ENCODE measurements at places on chromosomes 1 and 21.

DNA sequence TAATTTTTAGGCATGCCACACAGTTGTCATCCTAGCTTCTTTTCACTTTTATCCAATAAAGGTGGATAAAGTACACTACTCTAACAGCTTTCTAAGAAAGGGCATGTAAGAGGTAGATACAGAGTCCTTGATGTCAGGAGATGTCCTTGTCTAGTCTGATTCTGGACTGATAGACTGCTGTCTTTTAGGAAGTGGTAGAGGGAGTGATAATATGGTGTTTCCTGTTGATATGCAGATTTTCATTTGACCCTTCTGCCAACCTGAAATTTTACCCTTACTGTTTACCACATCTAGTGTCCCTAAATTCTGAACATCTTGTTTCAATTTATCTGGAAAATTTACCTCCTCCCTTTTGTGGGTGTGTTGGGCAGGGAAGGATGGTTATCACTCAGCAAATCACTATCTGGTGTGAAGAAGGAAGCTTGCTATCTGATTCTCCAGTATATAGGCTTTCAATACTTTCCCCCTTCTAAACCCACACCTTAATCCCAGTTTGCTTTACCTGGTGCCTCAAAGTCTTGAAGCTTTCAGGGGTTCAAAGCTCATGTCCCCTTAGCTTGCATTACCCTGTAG is 354.9 kb upstream of the SNX7 start:
- DNase-seq = no peak

DNA sequence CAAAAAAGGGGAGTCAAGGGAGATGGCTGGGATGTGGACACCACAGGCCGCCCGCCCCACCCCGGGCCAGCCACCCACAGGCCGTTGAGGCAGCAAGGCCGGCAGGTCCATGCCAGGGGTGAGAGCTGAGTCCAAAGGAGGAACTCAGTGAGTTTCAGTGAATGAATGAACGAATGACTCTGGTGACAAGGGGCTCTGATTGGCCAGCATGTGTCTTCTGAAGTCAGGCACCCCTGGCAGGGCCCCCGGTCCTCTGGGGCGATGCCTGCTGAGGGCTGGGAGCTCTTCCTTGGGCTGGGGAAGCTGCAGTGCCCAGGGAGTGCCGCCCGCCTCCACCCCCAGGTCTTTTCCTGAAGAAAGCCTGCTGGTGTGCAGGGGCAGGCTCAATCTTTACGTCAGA is 236.1 kb upstream of the VAMP3 start:
- no peak for DNase-seq

GRCh38 chr1:74690909-74691308 is 17.3 kb upstream of the ERICH3 start:
- DNase-seq = no peak

DNA sequence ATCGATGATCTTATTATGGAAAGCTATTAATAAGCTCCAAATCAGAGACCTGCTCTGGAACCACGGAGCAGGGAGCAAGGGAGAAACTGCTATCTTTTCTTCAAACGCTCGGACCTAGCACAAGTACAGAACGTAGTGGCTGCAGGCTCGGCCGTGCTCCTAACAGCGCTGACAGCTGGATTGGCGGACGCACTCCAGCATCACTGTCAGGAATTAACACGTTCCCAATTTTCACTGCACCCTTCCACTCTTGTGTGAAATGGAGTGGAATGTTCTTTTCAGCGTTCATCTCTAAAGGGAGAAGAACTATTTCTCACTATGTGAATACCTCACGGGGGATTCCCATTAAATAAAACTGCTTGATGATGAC is 106.9 kb downstream of the ZNF281 start:
- DNase-seq = peak; percentile 24

DNA sequence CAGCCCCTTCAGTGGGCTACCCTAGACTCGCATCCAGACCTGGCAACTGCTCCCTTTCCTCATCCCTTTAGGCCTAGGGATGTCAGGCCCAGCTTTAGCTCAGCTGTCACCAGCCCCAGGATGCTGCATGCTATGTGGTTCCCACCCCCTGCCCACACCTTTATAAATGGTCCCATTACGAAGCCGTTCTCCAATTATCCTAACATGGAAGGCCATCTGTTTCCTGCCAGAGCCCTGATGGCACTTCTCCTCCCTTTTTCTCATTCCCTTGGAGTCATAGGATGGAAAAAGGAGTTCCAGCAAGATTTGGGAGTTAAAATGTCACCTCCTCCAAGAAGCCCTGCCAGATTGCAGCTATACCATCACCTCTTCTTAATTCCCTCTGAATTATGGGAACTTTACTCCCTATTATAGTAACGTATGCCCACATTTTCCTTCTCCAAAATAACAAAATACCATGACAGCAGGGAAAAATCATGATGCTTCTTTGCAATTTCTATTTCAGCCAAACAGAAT is 205.0 kb upstream of the GRIK3 start:
- no peak for DNase-seq

GRCh38 chr1:213659580-213660547 is 327.9 kb upstream of the PROX1 start:
- no peak for DNase-seq

GRCh38 chr21:16218682-16219343 is 489.0 kb downstream of the USP25 start:
- DNase-seq = no peak

DNA sequence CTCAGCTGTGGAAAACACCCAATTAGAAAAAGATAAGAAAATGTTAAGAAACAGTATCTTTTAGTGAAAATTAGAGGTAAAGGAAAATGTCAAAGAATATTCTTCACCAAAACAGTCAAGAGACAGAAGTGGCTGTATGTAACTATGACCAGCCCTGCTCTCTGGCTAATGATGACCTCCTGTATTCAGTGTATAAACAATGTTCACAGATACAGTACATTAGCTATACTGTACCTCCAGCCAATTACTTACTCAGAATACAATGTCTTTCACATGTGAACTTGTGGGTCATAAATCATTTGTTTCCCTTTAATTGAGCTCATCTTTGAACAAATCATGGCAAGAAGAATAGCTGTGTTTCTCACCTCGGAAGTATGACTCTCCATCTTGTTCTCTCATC is 432.0 kb downstream of the LMO4 start:
- no peak for DNase-seq

- no peak for DNase-seq
Observed at GRCh38 chr1:185520188-185520920, 203.3 kb upstream of the IVNS1ABP start.

GRCh38 chr1:87515781-87516180 is 187.1 kb downstream of the LMO4 start:
- DNase-seq = no peak

GRCh38 chr1:59738591-59739015 is 76.1 kb upstream of the HOOK1 start:
- no peak for DNase-seq

DNA sequence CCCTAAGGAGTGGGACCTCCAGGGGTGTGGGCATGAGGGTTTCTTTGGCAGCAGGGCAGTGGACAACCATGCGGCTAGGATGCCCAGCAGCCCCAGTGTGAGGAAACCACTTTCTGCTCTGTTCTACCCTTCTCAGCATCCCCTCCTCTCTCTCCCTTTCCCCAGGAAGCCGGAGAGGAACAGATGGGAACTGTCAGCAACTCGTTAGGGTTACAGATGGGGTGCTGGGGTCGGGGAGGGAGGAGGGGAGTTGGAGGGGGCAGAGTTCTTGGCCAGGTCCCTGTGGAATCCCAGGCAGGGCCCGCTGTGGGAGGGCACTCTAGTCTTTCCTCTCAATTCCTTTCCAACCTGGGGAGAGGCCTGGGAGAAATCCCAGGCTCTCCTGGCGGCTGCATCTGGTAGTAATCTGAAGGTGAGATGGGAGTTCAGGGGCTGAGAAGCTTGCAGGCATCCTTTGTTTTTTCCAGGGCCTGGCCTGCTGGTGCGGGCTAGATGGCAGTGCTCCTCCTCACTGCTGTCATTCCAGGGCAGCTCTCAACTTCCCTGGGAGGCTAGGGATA is 93.9 kb upstream of the CSF3R start:
- no peak for DNase-seq

- DNase-seq = no peak
Observed at GRCh38 chr1:200107004-200107470, 79.5 kb downstream of the NR5A2 start.

DNA sequence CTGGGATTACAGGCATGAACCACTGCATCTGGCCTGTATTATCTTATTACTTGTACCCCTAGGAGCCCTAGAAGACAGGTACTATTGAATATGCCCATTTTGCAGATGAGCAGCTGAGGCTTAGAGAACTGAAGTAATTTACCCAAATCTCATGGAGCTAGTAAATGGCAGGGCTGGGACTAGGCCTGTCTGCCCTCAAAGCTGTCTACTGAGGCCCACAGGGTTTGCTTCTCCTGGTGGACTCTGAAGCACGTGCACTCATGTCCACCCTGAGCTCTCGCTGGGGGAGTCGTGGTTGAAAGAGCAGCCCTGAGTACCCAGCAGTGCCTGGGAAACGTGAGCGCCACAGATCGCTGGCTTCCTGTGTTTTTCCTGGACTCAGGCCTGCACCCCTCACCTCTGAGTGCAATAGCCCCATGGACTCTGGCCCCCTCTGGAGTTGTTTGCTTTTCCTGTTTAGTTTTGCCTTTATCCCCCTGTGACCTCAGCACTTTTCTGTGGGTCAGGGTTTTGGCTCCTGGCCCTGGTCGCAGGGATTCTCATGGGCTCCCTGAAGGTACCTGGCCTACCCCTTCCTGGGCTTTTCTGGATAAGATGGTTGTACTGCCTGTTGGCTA is 52.4 kb downstream of the ARHGEF10L start:
- peak; percentile 94 for DNase-seq

DNA sequence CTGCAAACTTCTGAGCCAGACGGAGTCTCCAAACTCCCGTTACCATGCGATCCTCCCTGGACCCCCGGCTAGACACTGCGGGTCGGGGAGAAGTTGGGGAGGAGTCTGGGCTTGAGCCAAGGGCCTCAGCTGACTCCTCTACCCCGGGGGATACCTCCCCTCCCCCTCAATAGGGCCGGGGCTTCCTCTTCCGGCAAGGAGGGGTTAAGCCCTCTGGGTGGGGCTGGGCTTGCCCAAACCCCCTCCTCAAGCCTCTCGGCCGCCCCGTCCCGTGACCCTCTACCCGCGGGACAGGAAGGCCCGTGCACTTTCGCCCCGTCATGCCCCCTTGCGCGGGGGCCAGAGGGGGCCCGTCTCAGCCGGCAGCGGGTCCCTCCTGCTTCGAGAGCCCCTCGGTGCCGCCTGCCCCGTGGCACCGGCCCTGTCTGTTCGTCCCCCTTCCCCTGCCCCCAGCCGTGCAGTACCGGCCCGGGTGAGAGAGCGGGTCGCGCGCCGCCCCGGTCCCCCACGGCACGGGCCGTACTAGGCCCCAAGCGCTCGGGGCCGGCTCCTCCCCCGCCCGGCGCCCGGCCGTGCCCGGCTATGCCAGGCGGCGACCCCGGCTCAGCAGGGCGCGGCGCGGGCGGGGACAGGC is 652 bp downstream of the ARL8A start:
- peak; percentile 40 for DNase-seq

DNA sequence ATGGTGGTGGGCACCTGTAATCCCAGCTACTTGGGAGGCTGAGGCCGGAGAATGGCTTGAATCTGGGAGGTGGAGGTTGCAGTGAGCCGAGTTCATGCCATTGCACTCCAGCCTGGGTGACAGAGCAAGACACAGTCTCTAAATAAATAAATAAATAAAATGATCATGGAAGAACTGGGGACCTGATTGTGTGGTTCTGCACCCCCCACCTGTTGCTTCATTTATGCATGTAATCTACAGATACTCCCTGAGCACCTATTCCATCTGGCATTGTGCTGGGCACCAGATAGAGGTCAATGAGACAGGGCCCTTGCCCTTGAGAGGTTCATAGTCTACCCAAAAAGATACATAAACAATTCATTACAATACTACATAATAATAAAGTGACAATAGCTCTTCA is 11.0 kb upstream of the RHBG start:
- no peak for DNase-seq

DNA sequence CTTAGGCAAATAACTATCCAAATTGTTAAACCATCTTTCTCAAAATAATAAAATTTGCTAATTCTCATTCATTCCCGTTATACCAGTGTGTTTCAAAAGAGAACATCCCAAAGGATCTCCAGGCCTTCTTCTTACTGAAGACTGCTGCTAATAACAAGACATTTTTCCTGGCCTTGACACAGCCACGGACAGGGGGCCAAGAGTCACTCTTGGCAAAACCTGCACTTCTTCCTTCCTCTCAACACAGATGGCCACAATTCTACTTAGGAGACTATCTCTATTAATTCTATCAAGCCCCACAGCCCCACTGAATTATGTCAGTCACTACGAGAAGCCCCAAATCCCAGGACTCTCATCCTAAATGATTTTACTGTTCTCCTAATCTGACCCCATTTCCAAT is 86.0 kb downstream of the EVI5 start:
- DNase-seq = no peak

DNA sequence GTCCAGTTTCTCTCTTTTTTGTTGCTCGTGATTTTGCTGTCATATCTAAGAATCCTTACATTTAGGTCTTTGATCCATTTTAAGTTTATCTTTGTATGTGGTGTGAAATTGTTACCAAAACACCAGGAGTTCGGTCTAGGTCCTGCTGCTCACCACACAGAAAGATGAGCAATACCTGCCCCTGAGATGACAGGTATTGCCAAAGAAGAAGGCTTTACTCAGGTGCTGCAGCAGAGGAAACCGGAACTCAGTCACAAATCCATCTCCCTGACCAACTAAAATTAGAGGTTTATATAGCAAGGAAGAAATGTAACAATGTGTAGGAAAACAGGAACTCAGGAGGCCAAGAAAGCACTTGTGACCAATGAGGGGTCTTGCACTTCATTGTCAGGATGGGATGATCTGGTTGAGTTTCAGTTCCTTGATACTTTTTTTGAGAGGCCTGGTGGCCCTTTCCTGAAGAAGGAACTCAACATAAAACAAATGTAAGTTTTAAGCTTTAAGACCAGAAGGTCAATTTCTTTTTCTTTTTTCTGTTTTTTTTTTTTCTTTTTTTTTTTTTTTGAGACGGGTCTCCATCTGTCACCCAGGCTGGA is 16.5 kb upstream of the SETDB1 start:
- DNase-seq = no peak

DNA sequence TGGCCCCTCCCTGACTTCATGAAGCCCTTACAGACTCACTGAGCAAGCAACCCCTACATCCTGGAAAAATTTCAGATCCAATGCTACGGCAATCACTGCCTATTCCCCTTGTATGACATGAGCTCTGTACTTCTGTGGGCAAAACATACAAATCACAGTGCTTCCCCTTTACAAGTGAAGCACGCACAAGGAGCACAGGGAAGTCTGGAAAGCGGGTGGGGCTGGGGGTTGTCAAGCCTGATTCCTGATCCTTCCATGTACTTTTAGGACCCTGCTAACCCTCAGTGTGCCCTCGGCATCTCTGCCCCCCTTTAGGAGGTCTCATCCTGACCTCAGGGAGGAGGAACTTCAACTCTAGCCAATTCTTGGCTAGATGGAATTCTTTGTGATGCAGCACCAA is 405.7 kb upstream of the POU3F1 start:
- DNase-seq = no peak

GRCh38 chr1:167473761-167474160 is 44.6 kb downstream of the CD247 start:
- no peak for DNase-seq

All from thyroid gland (tissue), 4 donors.